ENCODE measurements at places on chromosomes 1 and 21.

DNA sequence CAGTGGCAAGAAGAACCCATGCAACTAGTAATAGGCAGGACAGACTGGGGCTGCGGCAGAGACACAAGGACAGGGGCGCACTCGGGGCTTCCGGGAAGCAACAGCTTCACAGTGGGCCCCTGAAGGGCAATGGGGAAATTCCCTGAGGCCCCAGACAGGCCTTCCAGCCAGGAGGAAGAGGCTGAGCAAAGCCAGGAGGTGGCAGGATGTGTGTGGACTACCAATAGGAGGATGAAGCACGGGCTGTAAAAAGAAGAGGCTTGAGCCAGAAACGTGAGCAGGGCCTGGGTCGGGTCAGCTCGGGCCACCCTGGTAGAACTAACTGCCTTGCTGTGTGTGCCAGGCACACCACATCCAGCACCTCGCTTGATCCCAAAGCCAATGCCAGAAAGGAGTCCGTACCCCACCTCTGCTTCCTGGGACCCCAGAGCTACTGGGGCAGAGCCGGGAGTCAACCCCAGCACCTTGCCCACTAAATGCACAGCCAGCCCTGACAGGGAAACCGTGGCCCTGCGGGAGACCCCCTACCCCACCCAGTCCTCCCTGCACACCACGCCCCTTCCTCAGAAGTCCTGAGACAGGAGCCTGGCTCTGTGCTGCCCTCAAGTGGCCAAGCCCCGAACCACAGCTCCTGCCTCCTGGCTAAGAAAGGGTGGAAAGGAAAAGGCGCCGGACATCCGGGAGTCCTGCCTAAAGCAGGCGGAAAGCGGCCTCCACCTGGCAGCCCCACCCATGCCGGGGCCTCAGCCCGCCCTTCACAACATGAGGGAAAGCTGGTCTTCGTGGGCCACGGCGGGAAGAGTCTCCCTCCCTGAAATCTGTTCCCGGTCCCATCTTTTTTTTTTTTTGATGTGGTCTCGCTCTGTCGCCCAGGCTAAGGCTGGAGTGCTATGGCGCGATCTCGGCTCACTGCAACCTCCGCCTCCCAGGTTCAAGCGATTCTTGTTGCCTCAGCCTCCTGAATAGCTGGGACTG, 33.7 kb downstream of the TTC39A start:
- DNase-seq: peak; percentile 90

GRCh38 chr1:173903827-173904531, 13.1 kb downstream of the SERPINC1 start:
- no peak for DNase-seq

DNA sequence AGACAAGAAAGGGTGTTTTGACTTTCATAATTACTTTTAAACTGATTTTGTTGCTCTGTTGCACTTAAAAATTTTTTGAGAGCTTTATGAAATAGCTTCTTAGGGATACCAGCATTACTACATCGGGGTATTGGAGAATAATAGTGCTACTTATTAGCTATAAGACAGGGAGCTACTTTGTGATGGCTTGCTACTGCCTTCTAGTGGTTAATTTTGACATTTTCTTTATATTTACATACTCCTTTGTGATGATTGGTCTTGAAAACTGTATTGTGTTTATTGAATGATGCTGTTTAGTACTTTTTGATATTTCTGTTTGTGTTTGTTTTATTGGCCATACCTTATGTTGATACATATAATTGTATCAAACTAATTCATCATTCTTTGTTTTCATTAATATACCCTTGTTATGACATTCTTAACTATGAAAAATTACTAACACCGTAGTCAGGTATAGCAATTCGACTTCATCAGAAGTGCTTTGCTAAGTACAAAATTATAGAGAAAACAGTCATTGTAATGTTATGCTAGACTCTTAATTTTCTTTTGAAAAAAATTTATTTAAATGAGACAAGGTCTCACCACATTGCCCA, 85.5 kb downstream of the CLIC4 start:
- DNase-seq: peak; percentile 39

DNA sequence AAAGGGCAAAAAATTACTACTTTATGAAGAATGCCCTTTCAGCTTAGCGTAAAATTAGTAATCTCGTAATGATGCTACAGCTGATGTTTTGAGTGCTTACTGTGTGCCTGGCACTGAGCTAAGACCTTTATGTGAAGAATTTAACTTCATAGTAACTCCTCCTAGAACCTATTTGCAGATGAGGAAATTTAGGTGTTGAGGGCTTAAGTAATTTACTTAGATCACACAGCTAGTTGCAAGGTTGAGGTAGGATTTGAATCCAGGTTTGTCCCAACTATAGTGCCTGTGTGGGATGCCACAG, 1.4 kb downstream of the ZMYM4 start:
- no peak for DNase-seq

DNA sequence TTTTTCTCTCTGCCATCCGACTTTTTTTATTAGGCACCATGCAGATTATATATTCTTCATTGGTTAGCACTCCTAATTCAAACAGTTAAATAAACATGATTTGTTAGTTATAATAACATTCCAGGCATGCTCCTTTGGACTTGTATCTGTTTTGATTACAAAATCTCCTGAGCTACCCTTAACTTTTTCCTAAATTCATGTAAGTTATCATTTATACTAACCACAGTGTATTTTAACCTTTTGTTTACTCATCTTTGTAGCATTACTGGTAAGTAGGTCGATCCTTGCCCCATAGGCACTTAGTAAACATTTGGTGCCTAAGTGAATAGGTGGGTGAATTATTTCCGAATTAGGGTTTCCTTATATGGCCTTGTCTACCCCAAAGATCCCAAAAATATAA, 43.8 kb downstream of the MIER1 start:
- no peak for DNase-seq

GRCh38 chr1:226349801-226350518, 41.0 kb upstream of the LIN9 start:
- no peak for DNase-seq

DNA sequence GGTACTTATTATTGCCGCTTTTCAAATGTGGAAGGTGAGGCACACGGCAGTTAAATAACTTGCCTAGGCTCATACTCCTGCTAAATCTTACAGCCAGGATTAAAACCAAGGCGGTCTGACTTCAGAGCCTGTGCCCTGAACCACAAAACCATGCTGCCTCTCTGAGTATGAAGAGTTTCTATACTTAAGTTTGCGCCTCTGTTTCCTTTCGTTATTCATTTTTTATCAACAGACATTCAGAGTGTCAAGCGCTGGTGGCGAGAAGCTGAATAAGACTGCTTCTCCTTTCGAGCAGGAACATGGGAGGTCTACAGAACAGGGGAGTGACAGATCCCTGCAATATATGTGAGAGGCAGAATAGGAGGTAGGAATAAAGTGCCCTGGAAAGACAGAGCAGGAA, 96.0 kb upstream of the DUSP10 start:
- no peak for DNase-seq

GRCh38 chr1:62288224-62288623, 31.0 kb downstream of the KANK4 start:
- DNase-seq: no peak

DNA sequence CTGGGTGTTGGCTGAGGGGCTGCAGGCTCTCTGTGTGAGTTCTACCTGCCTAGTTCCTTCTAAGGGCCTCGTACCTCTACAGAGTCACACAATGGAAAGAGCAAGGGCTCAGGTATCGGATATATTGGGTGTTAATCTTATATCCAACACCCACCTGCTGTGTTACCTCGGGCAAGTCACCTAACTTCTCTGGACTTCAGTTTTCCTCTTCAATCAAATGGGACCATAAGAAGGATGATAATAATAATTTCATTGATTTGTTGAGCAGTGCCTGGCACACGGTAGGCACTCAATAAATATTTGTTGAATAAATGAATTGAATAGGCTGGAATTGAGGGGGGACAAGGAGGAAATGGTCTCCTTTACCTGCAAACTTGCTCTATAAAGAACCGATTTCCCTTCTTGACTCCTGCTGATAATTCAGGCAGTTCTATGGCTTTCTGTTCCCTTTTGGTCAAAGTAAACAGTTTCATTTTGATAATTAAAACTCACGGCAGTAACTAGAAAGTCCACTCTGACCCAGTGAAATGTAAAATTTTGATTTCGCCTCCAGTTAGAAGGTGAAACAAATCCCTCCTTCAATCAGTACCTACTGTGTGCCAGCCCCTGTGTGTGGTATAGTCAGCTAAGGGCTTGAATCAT, 16.5 kb upstream of the MAN1C1 start:
- no peak for DNase-seq

DNA sequence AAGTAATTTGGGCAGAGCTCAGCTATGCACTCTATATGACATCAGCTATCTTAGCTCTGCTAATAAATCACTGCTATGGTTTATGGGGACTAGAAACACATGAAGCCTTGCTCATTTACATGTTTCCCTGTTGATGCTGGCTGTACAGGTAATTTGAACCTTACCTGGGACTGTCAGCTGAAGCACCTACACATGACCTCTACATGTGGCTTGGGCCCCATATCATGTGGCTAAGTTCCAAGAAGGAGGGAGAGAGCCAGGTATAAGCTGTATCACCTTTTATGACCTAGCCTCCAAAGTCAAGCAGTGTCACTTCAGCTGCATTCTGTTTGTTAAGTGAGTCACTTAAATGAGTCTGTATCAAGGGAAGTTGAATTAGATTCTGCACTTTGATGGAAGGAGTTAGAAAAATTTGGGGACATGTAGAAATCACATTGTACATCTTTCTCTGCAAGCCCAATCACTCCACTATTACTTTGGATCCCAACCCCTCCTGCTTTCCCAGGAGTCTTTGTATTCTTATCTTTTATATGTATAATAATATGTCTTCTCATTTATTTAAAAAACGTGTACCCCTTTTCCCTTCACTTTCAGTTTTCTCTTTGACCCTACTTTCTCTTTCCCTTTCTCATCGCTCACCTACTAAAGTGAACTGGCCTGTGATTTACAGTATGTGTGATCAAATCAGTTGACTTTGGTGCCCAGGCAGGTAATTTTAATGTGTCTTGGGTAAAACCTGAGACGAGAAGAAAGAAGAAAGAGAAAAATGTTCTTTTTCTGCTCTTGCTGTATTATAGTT, 53.4 kb upstream of the PRKACB start:
- no peak for DNase-seq

DNA sequence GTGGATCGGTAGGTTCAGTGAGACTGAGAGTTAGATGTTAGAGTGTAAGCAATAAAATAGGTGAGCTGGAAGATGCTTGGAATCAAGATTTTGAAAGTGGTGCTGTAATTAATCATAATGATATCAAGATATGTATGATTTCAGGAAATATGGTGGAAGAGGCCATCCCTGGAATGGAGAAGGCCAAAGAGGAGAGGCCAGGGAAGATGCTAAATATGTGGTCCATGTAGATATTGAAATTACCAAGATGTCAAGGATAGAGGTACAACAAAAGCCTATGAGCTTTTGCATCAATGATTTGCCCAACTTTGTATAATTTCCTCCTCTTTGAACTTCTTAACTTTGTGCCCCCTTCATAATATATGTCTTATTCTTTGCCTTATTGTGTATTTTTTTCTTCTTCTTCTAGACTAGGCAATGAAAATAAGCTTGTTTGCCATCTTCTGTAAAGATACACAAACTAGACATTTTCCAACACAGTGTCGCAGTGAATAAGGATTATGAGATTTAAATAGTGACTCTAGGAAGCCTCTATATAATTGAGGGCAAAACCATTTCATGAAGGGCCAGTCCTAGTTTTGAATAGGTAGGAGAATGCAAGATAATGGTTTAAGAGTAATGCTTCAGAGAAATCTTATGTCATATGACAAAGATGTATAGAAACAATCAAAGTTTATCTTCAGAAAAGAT, 8.9 kb downstream of the PTGS2 start:
- no peak for DNase-seq

DNA sequence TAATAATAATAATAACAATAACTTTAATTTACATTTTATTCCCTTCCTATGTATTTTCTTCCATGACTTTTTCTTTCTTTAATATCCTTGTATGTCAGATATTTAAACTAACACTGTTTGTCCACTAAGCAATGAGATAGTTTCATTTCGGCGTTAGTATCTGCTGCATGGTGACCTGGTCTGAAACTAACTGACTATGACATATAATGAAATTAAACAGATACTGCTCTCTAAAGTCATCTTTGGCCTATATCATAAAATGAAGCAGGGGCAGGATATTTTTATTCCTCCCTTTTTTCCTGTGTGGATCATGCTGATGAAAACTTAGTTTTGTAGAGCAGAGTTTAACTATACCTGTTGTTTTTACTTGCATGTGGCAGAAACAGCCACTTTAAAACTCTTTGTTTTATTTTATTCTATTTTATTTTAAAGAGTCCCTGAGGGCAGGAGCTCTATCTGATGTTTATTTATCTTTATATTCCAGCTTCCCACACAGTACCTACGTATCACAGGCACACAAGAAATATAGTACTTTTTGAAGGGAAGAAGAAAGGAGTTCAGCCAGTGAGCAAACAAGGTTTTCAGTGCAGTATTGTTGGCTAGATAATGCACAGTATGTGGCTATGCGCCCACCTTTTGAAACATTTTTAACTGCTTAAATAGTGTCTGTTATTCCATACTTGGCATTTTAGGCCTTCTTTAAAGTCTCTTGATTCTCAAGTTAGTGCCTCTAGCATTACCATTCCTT, 165.6 kb downstream of the PHTF1 start:
- DNase-seq: no peak

DNA sequence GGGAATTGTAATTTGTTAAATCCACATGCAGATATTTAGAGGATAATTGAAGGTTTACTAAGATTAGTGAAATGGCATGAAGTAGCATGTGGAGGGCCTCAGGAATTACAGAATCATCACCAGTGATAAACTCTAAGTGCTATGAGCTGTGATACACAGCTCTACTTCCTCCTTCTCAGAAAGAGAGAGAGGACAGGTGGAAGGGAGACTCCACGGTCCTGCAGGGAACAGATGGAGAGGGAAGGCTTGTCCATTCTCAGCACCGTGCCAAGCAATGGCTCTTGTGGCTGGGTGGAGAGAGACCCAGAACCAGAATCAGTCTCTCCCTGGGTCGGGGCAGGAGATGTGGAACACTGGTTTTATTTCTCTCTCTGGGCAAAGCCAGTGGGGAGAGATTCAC, 27.8 kb upstream of the LYPD8 start:
- no peak for DNase-seq

- DNase-seq: peak; percentile 64
These were observed 772 bp downstream of the ADAM15 start for GRCh38 chr1:155051777-155052398.

DNA sequence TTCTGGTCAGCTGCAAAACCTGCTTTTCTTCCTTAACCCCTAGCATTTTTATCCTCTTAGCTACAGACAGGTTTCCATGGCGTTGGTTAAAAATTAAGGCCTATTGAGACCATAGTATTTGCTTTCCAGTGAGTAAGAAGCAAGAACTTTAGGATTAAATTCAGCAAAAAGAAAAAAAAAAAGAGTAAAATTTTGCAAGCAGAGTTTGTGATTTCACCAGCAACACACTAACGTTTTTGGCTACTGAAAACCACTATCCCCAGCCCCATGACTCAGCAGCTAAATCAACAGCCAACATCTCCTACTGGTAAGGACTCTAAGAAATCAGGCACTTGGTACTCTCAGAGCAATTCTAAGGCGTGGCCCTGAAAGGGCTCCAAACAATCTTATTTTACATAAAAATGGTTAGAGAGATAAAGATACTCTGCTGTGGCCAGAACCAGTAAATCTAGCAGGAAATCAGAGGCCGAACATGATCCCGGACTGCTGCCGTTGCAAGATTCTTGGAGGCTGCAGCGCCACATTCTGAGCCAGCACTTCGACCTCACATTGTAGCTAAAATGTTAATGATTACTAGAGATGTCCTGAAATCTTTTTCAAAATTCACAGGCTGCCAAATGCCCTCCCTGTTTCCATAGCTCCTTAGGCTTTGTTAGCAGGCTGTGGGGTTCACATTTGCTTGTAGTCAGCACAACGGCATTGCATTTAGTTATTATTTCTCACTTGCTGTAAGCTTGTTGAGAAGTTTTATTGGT, 1.6 kb upstream of the ENO1 start:
- DNase-seq: peak; percentile 91

- DNase-seq: no peak
These were observed 3.1 kb downstream of the C1orf162 start for GRCh38 chr1:111476761-111477309.
